Trophoblast cell (in vitro differentiated cells and primary cell): ENCODE measurements at places on chromosomes 1 and 21.

DNA sequence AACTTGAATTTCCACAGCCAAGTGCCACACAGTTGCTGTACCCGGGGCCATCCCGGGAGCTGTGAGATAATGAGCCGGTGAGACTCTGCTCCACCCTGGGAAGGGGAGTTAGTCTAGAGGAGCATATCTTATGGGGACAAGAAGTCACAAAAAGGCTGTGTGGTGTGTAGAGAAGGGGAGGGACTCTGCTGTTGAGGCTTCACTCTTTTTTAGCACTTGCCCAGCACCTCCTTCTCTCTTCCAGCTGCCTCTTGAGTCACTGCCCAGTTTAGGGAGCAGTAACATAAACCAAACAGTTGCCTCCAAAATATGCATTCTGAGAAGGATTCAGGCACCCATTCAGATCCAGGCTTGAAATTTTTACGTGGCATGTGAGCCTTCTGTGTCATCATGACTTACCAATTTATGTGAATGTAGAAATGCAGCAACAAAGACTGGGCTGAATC, 744 bp upstream of the WDR26 start:
- no peaks in the 10 kb centered on the region for H3K36me3 ChIP-seq
- DNase-seq, result peak; percentile 48
- H3K4me1 ChIP-seq, result peaks cover 7% of the 10 kb centered on the region
- peak overlapping the region; percentile 23 for H3K27ac ChIP-seq

DNA sequence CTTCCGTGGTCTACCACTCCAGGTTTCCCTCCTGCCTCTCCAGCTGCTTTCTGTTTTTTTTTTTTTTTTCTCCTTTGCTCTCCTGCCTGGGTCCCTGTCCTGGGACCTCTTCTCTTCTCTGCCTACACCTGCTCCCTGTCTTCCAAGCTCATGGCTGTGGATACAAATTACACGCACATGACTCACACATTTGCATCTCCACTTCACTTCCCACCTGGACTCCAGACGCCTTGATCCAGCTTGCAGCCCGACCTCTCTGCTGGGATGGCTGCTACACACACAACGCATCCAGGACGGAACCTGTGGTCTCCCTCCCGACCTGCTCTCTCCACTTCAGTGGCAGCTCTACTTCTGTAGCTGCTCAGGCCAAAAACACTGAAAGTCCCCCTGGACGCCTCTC, 44.4 kb upstream of the B3GALT5 start:
- no peak overlapping the region for H3K27ac ChIP-seq
- no peaks in the 10 kb centered on the region for H3K4me1 ChIP-seq
- no peak overlapping the region for H3K4me3 ChIP-seq
- DNase-seq, result no peak
- H3K27me3 ChIP-seq, result no peaks in the 10 kb centered on the region

- H3K36me3 ChIP-seq, result no peaks in the 10 kb centered on the region
- no peak for DNase-seq
- H3K27me3 ChIP-seq, result no peaks in the 10 kb centered on the region
- H3K4me3 ChIP-seq, result no peak overlapping the region
Measured at GRCh38 chr1:103898576-103899345, 149.1 kb downstream of the AMY1C start.

DNA sequence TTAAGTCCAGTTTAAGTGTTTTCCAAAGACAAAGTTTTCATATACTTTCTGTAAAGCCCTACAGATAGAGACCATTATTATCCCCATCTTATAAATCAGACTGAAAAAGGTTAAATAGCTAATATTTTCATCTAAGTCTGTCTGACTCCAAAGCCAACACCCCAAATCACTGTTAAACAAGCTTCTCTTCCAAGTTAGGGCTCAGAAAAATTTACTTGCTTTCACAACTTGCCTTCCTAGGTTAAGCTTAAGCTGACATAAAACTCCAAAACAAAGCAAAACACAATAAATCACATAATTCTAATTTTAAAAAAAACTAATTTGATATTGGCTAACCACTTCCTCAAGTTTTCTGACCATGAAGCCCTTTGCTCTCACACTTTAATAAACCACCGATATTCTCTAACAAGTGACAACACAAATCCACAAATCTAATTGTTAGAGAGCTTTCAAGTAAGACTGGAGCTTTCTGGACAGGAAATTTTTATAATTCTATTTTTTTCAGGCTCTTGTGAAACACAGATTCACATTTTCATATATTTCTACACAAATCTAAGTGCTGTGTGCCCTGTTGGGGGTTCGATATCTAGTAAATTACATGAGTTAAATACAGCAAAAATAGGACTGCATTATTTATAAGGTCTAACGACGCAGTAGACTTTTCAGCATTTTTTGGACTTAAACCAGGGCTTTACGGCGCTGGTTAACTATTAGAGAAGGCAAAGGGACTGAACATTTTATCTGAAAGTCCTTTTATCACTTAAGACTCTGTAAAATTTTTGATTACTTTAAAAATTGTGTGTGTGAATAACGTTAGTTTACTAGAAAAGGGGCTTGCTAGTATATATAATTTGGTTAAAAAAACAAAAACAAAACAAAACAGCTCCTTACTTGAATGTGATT, 2.1 kb downstream of the GNG12 start:
- H3K27me3 ChIP-seq, result no peaks in the 10 kb centered on the region
- no peak for DNase-seq
- no peak overlapping the region for H3K27ac ChIP-seq
- no peaks in the 10 kb centered on the region for H3K36me3 ChIP-seq
- no peak overlapping the region for H3K4me3 ChIP-seq
- peaks cover 2% of the 10 kb centered on the region for H3K4me1 ChIP-seq

DNA sequence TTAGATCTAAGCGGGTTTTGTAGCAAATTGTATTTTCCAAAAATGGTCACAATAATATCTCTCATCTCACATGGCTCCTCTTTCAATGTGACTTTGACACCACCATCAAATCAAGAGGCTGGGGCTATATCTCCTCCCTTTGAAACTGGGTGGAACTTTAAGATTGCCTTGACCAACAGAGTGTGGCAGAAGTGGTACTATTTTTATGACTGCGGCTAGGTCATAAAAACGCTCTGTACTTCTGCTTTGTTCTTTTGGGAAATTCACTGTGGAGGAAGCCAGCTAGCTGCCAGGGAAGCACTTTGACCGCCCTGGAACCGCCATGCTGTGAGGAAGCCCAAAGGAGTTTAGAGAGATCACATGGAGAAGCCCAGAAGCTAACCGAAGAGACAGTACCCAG, 50.7 kb upstream of the ACOT11 start:
- H3K27ac ChIP-seq, result no peak overlapping the region
- DNase-seq, result no peak
- H3K4me3 ChIP-seq, result no peak overlapping the region
- H3K27me3 ChIP-seq, result no peaks in the 10 kb centered on the region

DNA sequence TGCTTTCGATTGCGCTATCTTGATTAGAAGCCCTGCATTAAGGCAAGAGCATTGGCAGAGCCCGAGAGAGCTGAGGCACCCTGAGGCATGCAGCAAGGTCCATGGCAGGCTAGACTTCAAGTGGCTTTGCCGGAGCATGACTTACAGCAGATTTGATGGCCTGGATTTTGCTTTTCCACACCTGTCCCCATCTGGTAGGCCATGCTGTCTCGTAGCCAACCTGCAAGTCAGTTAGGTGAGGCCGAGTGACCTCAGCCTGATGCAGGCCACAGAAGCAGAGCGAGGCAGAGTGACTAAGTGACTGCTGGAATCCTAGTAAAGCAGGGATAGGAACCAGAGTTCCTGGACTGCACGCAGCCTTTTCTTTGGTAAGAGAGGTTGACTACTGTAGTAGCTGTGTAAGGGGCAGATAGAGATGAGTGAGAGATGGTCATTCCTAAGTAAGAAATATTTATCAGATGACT, 148.9 kb downstream of the PBX1 start:
- no peak overlapping the region for H3K4me3 ChIP-seq
- H3K27me3 ChIP-seq, result no peaks in the 10 kb centered on the region
- peak; percentile 60 for DNase-seq
- H3K36me3 ChIP-seq, result peaks cover 6% of the 10 kb centered on the region
- H3K27ac ChIP-seq, result peak overlapping the region; percentile 54

GRCh38 chr21:36076878-36077655, 7.2 kb downstream of the CBR1 start:
- no peak overlapping the region for H3K4me3 ChIP-seq
- H3K27me3 ChIP-seq, result no peaks in the 10 kb centered on the region
- no peak for DNase-seq
- H3K4me1 ChIP-seq, result no peaks in the 10 kb centered on the region
- H3K27ac ChIP-seq, result no peak overlapping the region
- H3K36me3 ChIP-seq, result no peaks in the 10 kb centered on the region

DNA sequence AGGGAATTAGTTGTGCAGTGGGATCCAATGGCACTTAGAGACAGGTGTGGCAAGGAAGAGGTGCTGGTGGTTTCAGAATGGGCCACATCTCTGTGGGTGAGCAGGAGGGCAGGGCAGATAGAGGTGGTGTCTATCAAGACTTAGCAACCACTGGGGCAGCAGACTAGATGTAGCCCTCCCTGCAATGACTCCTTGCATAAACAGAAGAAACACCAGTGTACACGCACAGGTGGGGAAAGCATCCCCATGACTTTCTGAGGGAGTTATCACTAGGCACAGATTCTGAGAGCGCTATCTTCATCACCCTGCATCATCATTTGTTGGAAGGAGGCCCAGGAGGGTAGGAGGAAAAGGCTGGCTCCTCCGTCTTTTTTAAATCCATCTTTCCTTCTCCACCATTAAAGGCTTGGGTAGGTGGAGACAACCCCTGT, 58.4 kb downstream of the PLXNA2 start:
- peaks cover 13% of the 10 kb centered on the region for H3K36me3 ChIP-seq
- no peak for DNase-seq
- no peak overlapping the region for H3K27ac ChIP-seq

DNA sequence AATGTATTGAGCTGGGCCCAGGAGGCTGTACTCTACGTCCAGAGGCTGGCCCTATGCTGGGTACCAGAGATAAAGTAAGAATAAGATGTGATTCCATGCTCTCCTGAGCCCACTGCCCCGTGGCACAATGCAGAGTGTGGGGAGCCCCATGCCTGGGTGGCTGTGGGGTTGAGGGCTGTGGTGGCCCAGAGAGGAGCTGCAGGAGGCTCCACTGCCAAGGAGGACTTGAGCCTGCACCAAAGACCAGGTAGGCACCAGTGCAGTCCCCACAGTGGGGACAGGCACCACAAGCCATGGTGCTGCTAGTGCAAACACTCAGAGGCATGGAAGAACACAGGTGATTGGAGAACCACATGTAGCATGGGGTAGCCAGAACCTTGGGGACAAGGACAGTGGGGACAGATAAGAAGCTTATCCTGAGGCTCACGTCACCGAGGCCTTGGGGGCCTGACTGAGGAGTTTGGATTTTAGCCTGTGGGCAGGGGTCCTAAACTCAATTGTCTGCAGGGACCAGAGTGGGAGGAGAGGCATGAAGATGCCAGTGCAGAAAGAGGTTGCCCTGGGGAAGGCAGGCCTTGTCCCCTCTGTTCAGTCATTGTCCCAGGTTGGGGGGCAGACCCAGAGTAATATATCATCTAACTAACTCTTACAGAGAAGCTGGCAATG, 21.9 kb upstream of the EPS8L3 start:
- peaks cover 17% of the 10 kb centered on the region for H3K4me1 ChIP-seq
- H3K27ac ChIP-seq, result no peak overlapping the region
- H3K27me3 ChIP-seq, result no peaks in the 10 kb centered on the region
- no peak for DNase-seq
- no peak overlapping the region for H3K4me3 ChIP-seq

DNA sequence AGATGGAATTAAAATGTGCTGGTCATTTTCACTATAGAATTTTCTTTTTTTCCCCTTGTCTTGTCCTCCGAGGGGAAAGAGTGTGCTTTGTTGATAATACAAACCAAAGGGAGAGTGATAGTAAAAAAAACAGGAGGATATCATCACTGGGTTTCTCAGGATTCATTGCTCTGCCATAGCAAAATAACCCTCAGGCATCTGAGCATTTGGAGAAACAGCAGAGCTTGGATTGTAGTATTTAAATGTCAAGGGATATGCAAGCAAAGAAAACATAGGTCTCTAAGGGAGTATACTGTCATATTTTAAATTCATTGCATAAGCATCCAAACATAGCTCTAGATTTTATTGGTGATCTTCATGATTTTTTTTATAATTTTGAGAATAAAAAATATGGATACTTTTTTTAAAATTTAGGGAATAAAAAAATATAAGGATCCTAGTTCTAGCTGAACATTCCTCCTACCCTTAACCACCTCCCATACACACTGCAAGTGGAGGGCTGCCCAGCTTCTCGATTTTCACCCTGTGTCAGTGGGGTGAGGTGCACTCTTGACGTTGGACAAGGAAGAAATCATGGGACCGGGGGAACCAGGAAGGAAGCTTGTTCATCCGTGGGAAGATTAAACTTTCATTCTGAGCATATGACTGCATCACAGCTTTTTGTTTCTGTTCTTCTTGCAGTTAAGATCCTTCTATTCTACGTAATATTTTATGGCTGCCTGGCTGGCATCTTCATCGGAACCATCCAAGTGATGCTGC, 4.4 kb downstream of the ATP1B1 start:
- DNase-seq, result peak; percentile 17
- no peaks in the 10 kb centered on the region for H3K27me3 ChIP-seq
- H3K4me3 ChIP-seq, result no peak overlapping the region
- peaks cover 27% of the 10 kb centered on the region for H3K36me3 ChIP-seq

GRCh38 chr1:114152089-114152507, 1.6 kb downstream of the SYT6 start:
- H3K36me3 ChIP-seq, result no peaks in the 10 kb centered on the region
- peaks cover 35% of the 10 kb centered on the region for H3K27me3 ChIP-seq
- DNase-seq, result no peak

GRCh38 chr1:170927955-170928840, 7.1 kb upstream of the MROH9 start:
- H3K4me3 ChIP-seq, result no peak overlapping the region
- H3K27ac ChIP-seq, result no peak overlapping the region
- DNase-seq, result no peak
- no peaks in the 10 kb centered on the region for H3K4me1 ChIP-seq
- H3K36me3 ChIP-seq, result no peaks in the 10 kb centered on the region
- H3K27me3 ChIP-seq, result no peaks in the 10 kb centered on the region

DNA sequence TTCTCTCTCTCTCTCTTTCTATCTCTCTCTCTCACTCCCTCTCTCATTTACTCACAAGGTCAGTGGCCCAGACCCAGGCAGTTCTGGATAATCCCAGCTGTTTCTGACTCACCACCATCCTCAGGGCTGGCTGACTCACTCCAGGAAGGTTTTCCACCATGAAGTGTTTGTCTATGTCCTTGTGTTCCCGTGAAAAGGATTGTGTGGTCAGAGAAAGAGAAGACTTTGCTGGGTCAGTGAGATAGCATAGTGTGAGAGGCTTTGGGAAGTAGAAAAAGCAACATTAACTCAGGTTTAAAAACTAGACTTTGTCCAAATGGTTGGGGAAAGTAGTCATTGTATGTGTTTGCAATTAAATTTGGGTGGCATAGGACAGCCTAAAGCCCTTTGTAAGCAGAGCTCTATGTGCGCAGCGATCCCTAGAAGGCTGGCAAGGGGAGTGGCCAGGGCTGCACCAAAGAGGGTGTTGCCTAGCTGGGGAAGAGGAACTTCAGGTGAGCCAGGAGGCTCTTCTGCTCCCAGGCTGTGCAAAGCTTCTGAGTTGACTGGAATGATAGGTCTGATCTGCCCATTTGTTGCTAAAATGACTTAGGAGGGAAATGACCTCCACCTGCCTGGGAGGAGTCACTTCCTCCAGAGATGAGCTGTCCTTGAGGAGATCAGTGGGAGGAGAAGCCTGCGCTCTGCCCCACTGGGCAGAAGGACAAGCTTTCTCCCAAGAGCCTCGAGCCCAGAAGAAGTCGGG, 4.9 kb upstream of the CAPN2 start:
- H3K27me3 ChIP-seq, result no peaks in the 10 kb centered on the region
- H3K36me3 ChIP-seq, result no peaks in the 10 kb centered on the region
- peak; percentile 91 for DNase-seq
